Dermis blood vessel endothelial cell (primary cell): ENCODE measurements at places on chromosomes 1 and 21. TPM values are rescaled to one million over a fixed set of nuclear protein-coding genes. Genes with fewer than 3 reads are reported as not detected.

DNA sequence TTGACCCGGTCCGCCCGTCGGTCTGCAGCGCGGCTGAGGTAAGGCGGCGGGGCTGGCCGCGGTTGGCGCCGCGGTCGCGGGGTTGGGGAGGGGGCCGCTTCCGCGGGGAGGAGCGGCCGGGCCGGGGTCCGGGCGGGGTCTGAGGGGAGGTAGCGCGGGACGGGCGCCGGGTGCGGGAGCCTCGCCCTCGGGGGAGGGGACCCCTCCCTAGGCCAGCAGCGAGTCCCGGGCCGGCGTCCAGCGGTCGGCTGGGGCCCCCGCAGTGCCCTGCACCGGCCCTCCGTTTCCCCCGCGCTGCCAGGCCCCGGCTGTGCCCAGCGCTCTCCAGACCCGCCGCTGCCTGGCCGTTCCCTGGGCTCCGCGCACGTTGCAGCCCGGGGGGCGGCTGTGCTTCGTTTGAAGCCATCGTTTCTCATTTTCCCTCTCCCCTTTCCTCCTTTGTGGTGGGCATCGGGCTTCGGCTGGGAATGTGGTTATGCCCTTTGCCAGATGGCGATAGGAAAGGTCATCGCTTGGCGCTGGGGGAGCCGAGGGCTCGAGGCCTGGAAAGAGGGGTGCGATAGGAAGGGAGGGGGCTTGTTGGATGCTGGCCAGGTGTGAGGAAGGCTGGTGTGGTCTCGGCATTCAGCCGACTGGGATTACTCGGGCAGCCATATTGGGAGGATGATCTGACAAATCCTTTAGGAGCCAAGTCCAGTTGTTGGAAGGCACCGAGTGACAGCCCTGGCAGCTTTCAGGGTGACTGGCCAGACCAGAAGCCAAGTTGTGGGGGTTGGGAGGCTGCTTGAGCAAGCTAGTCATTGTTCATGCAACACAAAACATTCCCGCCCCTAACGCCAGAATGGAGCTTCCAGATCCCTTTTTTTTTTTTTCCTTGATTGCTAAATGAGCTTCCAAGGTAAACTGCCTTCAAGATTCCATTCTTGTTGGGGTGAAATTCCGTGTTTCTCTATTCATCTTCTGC lies 753 bp downstream of the KIF1B start:
- DNase-seq, result peak; percentile 95

DNA sequence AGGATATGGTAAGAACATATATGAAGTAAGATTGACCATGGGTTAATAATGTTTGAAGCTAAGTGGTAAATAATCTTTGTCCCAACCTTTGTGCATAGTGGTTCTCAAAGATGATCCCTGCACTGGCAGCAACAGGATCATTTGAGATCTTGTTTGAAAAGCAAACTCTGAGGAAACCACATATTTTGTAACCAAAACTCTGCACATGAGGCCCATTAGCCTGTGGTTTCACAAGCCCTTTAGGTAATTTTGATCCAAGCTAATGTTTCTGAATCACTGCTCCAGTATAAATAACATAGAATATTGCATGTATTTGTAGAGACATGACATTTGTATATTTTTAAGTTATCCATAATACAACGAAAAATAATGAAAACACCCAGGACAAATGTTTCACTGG lies 147.9 kb upstream of the RGS18 start:
- DNase-seq, result no peak

DNA sequence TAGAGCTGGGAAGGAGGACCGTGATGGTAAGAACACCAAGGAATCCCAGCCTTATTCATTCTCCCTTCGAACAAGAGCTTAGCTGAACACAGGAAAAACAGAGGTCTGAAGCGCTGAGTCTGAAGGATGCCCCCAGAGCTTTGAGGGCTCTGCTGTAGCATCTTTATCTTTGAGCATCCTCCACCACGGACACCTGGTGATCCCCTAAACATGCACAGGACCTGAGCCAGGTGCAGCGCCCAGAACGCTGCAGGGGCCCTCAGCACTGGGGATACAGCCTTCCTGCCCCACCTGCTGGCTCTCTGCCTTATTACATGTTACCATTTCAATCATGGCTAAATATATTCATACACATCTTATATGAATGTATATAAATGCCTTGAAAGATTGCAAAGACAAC lies 7.7 kb upstream of the GPATCH4 start:
- DNase-seq, result peak; percentile 62

GRCh38 chr1:181390410-181391077 lies 92.8 kb upstream of the CACNA1E start:
- DNase-seq, result no peak

DNA sequence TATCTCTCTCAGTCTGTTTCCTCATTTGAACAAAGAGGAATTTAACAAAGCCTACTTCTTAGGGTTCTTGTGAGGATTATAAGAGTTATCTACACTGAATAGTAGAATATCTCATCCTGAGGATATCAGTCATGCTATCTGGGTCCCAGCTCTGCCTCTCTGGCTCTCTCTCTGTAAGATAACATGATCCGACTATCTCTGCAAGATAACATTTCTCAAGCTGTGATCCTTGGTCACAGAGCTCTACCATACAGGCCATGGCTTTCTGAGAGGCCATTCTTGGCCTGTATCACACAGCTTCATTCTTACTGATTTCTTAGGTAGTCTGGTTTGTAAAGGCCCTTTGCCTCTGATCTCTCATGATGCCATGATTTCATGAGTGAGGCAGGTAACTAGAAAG lies 71.0 kb upstream of the TRABD2B start:
- DNase-seq, result no peak

DNA sequence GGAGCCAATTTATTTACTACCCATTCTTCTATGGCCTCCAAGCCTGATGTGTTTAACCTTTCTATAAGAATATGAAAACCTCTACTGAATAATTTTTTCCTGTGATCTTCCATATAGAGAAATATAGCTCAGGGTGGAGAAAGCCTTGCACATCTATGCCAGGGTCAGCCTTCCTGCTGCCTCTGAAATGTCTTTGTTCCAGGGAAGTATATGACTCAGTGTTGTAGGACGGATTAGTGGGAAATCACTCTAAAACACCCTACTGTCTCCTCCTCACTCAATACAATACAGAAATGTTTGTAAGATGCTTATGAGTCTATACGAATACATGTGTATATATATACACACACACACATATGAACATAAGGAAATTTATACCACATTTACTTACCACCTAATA lies 1044.9 kb downstream of the BRINP3 start:
- no peak for DNase-seq

DNA sequence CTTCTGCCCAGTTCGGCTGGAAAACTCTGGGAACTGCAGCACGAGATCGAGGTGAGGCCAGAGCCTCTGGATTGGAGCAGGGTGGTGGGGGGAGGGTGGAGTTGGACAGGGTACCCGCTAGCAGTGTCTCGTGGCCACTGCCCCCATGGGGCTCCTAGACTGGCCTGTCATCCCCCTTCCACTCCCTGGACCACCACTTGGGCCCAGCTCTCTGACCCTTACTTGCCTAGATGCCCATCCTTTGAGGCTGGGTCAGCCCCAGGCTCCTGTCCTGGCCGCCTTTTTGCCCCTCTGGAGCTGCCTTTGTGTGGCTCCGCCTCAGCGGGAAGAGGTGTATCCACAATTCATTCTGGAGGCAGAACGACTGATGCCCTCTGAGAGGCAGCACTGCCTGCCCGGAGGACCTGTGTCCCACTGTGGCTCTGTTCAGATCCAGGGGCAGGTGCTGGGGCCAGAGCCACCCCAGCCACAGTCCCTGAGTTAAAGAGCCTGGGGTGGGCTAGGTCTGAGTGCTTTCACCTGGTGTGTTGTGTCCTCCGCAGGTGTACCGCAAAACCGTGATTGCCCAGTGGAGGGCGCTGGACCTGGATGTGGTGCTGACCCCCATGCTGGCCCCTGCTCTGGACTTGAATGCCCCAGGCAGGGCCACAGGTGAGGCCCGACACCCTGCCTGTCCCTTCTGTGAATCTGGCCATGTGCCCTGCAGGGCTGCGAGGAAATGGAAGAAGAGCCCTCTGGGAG lies 17.7 kb downstream of the FAAH start:
- no peak for DNase-seq

- DNase-seq, result no peak
Measured at GRCh38 chr1:182527680-182528079, 61.4 kb downstream of the RNASEL start.

- no peak for DNase-seq
Measured at GRCh38 chr1:86460998-86461397, 7.7 kb upstream of the CLCA1 start.

GRCh38 chr21:31900121-31900895 lies 27.5 kb downstream of the HUNK start:
- no peak for DNase-seq

DNA sequence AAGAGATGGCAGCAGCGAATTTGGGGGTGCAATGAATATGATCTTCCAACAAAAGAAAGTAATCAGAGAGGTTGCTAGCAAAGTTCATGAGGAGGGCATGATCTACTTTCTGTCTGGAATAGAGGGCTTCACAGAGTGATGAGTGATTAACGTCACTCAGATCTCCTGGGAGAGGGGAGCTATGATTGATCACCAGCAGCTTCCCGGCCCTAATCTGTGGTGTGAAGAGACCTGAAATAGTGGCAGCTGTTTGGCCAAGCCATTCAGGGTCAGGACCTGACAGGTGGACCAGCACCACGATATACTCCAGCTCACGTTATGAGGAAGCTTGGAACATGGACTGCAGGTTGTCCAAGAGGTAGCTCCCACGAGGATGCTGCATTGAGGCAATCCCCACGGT lies 19.9 kb upstream of the TMEM183A start:
- DNase-seq, result no peak

DNA sequence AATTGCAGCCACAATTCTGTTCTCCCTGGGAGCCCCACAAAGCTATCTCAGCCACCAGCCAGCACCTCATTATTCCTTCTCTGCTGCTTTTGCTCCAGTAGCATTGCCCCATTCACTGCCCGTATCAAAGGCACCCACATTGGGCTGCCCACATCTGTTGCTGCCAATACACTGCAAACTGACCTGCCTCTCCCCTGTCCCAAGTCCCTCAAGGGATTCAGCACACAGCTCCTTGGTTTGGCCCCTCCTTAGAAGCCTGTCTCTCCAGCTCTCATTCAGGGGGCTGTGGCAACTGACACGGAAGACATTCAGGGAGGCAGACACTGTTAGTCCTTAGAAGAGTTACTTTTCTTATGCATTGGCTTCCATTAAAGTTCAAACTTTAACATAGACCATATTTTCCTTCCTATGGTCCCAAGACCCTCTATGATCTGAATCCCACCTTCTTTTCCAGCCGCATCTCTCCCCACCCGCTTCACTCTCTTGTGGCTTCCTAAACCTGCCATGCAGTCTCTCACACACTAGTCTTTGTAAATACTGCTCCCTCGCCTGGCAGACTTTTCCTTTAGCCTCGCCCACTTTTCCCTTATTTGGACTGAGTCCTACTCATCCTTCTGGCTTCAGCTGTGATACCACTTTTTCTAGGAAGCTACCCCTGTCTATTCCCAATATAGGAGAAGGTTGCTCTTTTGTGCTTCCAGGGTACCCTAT lies 19.3 kb upstream of the KLHDC8A start:
- peak; percentile 13 for DNase-seq

DNA sequence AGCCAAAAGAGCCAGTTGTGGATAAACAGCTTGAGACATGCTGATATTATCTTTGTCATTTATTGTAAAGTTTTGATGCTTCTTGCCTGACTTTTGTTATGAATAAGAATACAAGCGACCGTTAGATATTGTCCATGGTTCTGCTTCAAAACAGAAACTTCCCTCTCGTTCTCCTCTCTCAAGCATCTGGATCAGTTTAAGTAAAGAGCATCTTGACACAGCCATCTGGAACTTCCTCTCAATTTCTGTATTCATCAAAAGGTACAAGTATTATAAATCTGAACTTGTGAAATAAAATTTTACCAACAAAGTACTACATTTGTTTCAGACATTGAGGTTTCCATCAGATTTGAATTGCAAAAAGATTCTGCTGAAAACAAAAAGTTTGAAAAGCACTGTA lies 36.4 kb upstream of the CLDN14 start:
- DNase-seq, result no peak

DNA sequence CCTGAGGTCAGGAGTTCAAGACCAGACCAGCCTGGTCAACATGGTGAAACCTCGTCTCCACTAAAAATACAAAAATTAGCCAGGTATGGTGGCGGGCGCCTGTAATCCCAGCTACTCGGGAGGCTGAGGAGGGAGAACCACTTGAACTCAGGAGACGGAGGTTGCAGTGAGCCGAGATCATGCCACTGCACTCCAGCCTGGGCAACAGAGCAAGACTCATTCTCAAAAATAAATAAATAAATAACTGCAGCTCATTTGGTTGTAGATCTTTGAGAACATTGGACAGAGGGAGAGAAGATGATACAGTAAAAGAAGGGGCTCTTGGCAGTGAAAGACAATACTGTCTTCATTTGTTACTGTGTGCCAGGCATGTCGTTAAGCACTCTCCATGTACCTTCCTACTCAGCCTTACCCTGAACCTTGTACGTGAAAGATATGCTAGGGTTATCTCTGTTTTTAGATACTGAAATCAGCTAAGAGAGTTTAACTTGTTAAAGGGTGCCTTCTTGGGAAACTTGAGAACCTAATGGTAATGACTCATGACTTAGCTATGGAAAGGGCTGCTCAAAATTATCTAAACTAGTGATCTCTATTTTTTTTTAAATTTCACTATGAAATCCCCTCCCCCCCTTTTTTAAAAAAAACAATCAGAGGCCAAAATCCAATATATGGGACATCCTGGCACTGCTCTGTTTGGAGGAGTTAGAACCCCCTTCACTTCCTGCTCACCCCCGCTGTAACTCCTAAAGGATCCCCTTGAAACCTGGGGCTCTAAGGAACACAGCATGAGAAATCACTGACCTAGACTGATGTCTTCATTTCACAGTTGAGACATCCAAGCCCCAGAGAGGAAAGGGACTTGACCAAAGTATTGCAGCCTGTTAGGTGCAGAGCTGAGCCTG lies 6.8 kb upstream of the KPNA6 start:
- DNase-seq, result peak; percentile 28

GRCh38 chr21:26050857-26051256 lies 119.7 kb downstream of the APP start:
- DNase-seq, result no peak

DNA sequence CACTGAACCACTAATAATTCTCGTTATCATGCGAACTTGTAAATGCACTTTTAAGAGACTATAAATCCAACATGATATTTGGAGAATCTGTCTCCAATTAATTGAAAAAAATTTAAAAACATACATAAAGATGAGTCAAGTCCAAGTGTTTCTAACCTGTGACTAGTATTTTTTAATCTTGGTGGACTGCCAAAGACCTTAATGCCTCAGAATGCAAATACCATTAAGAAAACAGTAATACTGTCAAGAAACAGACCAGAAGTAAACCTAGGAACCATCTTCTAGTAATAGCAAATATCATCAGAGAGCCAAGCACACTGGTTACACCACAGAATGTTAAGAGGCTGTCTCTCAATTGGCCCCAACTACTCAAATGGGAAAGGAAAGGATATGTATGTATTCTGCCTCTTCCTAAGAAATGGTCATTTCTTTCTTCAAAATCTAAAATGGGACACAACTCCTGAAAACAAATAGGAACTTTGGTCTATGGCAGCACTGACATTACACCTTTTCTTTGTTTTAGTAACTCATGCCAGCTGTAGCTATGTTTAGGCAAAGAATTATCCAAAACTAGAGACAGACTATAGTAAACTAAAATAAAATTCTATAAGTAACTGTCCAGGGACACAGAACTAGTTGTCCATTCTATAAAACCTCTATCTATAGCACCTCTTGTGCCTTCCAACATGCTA lies 15.8 kb downstream of the SCYL3 start:
- DNase-seq, result no peak

- DNase-seq, result no peak
Measured at GRCh38 chr1:26827106-26827604, 667 bp downstream of the ZDHHC18 start.

Gene ARHGEF11
- total RNA-seq, result 22.0 and 23.3 TPM in 2 replicates

Gene KRTAP10-2
- total RNA-seq, result not detected in 2 replicates

Gene MSH4
- 0.14 and 0.34 TPM in 2 replicates for total RNA-seq

Gene UCK2
- total RNA-seq, result 84.7 and 86.3 TPM in 2 replicates

Gene DPT
- total RNA-seq, result not detected in 2 replicates

Gene PGLYRP3
- total RNA-seq, result not detected in 2 replicates

Gene DIO1
- not detected in 2 replicates for total RNA-seq
